ELR (cell line): ENCODE measurements at places on chromosomes 16 and 17.
A peak's percentile ranks its signal among the peaks of the same experiment; 100 is the strongest.

- DNase-seq = no peak
These were observed 38.4 kb downstream of the PSMD12 start for GRCh38 chr17:67328026-67328425.

DNA sequence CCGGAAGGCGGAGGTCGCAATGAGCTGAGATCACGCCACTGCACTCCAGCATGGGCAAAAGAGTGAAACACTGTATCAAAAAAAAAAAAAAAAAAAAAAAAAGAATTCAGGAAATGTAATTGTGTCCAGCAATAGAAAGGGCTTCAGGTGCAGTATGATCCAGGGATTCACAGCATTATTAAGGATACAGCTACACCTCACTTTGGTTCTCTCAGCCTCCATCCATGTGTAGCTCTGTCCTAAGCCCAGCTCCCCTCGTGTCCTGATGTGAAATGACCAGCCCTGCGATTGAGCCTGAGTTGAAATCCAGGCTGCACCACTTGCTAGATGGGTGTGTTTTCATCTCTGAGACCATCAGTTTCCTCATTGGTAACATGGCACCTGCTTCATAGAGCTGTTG lies 3.0 kb downstream of the SLC5A10 start:
- no peak for DNase-seq

DNA sequence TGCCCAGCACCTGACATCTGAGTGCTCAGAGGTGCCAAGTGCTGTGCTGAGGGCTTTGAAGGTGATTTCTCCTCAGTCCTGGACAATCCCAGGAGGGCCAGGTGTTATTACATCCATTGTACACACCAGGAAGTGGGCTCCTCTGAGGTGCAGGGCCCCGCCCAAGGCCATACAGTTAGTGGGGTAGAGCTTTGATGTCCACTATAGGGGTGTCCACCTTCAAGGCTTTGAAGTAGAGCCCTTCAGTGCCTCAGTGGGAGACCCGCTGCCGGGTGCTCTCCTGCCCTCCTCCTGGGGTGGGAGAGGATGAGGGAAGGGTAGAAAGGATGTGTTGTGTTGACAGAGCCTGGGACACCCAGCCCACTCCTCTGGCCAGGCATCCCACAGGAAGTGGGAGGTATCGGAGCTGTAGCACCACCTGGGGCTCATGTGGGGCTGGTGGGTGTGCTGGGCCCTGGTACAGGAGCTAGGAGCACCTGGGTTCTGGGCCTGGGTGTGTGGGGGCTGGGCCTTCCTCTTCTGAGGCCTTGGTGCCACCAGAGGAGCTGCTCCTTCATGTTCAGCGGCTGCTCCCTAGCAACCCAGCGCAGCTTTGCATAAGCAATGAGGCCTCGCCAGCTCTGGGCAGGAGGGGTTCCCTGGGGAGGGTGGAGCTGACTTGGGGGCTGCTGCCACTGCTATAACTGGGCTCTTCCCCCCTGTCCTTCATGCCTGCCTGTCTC lies 7.4 kb downstream of the LASP1 start:
- no peak for DNase-seq

GRCh38 chr17:40331743-40332641 lies 23.0 kb downstream of the RARA start:
- no peak for DNase-seq

GRCh38 chr16:68936736-68937631 lies 93.7 kb downstream of the TANGO6 start:
- DNase-seq = no peak

DNA sequence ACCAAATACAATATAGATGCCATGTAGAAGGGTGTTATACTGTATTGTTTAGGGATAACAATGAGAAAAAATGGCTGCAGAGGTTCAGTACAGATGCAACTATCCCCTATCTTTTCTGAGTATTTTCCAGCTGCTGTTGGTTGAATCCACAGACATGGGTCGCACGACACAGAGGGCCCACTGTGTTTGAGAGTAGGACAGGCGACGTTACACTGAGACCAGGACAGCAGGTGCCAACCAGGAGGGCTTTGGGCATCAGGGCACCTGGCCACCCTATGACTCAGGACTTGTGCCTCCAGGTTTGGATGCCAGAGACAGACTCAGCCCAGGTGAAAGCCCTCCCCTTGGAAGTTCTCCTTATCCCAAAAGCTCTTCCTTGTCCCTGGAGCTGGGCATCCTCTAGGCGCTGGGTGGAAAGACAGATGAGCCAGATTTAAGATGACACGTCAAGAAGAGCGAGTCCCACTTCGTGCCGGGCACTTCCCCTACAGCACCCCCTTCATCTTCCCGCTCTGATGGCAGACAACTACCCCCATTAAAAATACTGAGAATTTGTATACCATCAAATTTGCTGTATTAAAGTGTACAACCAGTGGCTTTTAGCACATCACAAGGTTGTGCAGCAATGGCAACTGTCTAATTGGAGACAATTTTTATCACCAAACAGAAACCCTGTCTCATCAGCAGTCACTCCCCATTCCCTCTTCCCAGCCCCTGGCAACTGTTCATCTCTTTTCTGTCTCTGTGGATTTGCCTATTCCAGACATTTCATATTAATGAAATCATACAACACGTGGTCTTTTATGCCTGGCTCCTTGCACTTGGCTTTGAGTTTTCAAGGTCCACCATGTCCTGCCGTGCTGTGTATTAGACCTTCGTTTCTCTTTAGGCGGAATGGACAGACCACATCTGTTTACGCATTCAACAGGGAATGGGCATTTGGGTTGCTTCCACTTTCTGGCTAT lies 30.6 kb downstream of the TNFRSF13B start:
- DNase-seq = no peak

- no peak for DNase-seq
These were observed 232.7 kb downstream of the SOX9 start for GRCh38 chr17:72353502-72353901.

- DNase-seq = peak; percentile 69
These were observed 2.9 kb downstream of the SRSF2 start for GRCh38 chr17:76734080-76734840.

DNA sequence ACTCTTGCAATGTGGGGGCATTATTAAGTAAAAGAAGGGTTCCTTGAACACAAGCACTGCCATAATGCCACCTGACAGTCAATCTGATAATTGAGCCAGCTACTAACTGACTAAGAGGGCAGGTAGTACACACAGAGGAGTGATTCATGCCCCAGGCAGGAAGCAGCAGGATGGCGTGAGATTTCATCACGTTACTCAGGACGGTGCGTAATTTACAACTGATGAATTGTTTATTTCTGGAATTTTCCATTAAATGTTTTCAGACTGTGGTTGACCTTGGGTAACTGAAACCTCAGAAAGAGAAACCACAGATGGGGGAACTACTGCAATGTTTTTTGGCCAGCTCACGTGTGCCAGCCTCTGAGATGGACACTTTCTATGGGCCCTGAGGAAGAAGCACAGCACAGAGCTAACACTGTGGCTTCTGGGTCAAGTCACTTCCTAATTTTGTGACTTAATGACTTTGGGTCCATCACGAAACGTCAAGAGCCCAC lies 46.7 kb downstream of the C17orf67 start:
- DNase-seq = peak; percentile 99

- DNase-seq = no peak
These were observed 13.3 kb downstream of the NDUFAF8 start for GRCh38 chr17:81252326-81252986.

DNA sequence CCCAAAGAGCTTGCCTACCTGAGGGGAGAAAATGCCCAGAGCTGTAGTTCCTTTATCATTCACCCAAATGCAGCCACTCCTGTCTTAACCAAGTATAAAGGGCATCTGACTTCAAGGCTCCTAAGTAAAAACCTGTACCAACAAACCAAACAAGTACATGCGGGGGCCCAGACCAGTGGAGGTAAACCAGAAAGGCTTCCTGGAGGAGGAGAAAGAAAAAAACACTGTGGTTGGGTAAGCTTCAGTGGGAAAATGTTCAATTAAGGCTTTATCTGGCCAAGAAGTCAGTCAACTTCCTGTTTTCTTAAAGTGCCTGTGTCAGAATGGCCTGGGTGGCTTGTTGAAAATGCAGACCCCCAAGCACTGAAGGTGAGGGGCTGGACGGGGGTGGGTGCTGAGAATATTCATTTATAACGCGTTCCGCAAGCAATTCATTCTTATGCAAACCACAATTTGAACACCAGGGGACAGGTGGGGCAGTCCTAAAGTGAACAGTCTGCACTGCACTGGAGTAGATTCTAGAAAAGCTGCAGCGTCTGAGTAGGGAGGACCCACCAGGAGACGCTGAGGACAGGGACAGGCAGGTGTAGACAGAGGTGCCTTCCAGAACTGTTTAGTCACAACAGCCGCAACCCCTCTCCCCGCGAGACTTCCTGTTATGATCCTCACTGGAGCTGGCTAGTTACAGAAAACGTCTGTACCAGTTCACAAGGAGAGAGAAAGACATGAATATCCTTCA lies 467.1 kb downstream of the SOX9 start:
- DNase-seq = no peak

- no peak for DNase-seq
These were observed 106.7 kb upstream of the SDK2 start for GRCh38 chr17:73750975-73751374.
